ENCODE measurements at places on chromosomes 2 and 18.

DNA sequence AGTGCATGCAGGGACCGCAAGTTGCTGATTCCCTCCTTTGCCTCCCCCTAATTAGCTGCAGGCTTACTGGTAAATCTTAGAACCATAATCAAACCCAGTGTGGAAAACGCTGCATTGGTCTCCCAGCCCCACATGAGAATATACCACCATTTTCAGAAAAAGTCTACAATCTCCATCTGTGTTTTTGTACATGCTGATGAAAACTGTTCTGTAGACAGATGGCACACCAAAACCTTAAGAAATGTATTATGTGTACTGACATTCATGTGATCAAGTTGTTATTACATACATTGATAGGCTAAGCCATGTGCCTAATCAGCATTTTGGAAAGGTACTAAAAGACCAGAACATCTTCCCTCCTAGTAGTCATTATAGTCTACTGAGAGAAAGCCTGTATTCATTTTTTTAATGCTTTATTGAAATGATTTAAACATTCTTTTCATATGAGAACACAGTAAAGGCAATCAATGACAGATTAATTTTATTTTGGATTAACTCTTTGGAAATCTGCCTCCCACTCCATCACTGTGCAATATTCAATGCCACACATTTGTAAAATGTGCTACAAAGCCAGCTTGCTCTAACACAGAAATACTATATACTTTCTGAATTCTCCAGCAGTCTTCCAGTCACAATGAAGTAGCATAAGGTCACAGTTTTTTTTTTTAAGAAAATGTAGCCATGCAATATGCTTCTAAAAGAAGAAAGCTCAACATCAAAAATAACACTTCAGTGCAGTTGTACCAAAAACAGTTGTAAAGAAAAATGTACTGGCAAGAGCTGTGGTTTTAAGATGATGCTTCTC is 1.8 kb upstream of the CRYGA start:
- no peak for DNase-seq

- DNase-seq, result no peak
Measured at GRCh38 chr2:239684996-239685395, 284.2 kb upstream of the HDAC4 start.

DNA sequence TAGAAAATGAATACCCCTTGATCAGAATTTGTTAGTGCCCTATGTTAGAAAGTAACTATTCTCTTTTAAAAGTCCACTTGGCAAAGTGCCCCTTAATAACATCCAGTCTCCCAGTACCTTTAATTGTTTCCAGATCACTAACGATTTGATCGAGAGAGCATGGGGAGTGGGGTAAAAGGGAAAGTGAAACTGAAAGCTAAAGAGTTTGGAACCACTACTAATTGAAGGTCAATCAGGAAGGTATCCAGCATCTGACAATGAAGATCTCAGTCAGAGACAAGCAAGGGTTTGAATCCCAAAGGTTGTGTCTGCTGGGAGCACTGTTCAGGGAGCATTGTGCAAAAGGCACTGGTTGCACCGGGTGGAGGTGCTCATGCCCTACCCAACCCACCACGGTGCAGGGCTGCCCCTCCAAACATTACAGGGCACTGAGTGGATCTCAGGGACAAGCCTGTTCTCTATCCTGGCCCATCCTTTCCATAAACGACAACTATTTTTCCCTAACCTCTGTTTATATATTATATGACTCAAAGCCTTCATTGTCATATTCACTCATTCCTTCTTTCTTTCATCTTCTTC is 14.6 kb upstream of the RIT2 start:
- DNase-seq, result no peak

DNA sequence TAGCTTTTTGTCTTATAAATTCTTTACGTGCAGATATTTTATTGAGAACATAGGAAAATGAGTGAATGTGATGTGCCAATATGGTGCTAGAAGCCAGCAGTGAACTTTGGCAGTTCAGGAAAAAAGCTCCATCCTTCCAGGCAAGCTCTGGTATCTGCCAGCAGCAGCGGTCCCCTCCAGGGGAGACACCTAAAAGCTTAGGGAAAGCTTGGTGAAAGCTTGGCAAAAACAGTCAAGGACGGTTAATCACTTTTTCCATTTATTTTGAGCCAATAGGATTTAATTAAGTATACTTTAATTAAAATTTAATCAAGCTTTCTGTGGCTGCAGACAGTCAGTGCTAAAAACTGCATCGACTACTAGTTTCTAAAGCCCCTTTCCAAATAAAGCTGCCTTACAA is 60.4 kb downstream of the PID1 start:
- no peak for DNase-seq

- no peak for DNase-seq
Measured at GRCh38 chr2:127576433-127577207, 41.1 kb downstream of the MYO7B start.

GRCh38 chr2:179297927-179298326 is 33.3 kb upstream of the SESTD1 start:
- no peak for DNase-seq

DNA sequence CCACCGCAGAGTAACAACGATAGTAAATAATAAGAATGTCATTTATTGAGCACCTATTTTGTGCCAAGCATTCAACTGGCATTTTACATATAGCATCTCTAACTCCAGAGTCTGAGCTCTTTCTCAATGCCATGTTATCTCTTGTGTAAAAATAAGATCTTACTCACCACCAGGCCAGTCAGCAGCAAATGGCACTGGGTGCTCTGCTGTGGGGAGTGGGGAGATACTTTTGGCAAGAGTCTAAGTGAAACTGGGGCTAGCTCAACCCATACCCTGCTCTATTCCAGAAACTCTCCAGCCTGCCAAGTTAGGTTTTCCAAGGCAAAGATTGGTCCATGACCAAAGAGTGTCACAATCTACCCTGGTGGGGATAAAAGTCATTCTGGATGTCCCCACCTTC is 5.0 kb upstream of the SLC4A3 start:
- no peak for DNase-seq

DNA sequence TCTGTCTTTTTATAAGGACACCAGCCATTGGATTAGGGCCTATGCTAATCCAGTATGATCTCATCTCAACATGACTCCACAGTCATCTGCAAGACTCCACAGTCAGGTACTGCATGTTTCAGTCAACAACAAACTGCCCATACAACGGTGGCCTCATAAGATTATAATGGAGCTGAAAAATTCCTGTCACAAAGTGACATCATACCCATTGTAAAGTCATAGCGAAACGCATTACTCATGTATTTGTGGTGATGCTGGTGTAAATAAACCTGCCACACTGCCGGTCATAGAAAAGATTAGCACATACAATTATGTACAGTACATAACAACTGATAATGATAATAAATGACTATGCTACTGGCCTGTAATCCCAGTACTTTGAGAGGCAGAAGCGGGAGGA is 102.2 kb downstream of the TEX51 start:
- DNase-seq, result no peak

DNA sequence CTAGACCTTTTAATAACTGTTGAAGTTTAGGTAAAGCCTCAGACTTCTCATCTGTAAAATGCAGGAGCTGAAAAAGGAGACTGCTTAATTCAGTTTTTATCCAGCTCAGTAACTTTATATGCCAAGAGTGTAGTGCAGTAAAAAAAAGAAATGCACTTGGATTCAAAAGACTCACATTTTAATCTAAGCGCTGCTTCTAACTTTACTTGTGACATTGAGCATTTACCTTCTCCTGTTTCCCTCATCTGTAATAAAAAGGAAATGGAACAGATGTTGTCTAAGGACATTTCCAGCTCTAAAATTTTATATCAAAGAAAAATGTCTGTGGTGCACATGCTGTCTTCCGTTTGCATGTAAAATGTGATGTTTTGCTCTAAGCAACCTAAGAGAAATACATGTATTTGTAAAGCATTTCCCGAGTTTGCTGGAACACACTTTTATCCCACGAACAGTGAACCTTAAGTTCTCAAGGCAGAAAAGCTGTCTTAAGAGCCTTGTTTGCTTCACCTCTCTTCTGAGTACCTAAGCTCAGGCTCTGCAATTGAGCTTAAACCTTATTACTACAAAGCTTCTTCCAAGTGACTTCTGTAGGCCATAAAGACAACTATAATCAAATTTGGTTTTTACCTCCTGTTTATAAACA is 24.2 kb upstream of the TANK start:
- DNase-seq, result no peak

DNA sequence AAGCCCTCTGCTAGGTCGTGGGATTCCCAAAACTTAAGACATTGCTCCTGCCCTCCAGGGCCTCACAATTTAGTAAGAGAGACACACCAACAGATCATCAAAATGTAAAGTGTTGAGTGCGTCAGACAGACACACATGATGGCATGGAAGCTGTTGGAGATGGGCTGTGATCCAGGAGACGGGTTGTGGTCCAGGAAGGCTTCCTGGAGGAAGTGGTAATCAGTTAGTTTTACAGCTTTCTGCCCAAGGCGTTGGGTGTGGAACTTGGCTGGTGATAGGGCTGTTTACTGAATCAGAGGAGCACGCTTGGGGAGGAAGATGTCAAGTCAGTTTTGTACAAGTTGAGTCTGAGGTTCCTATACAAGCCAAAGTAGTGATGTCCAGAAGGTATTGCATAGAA is 24.0 kb upstream of the GLI2 start:
- DNase-seq, result no peak

- no peak for DNase-seq
Measured at GRCh38 chr2:10344105-10345066, 41.7 kb downstream of the HPCAL1 start.

GRCh38 chr2:85215081-85215447 is 81.9 kb downstream of the TCF7L1 start:
- DNase-seq, result no peak

GRCh38 chr2:111117598-111118480 is 2.9 kb upstream of the BCL2L11 start:
- DNase-seq, result no peak

- no peak for DNase-seq
Measured at GRCh38 chr2:54318821-54319220, 62.8 kb upstream of the TSPYL6 start.

DNA sequence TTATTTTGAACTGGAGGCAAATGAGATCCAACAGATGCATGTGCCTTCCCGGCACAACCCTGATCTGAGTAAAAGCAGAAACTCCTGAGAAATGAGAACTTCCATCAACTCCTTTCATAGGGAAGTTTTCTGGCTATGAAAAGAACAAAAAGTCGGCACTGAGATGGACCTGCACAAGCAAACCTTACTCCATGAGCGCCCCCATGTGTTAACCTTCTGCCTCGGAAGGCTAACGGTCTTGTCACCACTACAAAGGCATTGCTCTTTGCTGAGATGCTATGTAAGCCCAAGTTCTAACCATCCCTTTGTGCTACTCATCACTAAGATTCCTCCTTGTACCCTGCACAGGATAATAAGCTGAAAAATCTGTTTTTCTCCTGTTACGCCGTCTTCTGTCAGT is 57.3 kb upstream of the SULT1C3 start:
- DNase-seq, result no peak

GRCh38 chr2:209305746-209306196 is 118.1 kb upstream of the MAP2 start:
- DNase-seq, result no peak

GRCh38 chr18:62499263-62499650 is 23.6 kb upstream of the ZCCHC2 start:
- no peak for DNase-seq

DNA sequence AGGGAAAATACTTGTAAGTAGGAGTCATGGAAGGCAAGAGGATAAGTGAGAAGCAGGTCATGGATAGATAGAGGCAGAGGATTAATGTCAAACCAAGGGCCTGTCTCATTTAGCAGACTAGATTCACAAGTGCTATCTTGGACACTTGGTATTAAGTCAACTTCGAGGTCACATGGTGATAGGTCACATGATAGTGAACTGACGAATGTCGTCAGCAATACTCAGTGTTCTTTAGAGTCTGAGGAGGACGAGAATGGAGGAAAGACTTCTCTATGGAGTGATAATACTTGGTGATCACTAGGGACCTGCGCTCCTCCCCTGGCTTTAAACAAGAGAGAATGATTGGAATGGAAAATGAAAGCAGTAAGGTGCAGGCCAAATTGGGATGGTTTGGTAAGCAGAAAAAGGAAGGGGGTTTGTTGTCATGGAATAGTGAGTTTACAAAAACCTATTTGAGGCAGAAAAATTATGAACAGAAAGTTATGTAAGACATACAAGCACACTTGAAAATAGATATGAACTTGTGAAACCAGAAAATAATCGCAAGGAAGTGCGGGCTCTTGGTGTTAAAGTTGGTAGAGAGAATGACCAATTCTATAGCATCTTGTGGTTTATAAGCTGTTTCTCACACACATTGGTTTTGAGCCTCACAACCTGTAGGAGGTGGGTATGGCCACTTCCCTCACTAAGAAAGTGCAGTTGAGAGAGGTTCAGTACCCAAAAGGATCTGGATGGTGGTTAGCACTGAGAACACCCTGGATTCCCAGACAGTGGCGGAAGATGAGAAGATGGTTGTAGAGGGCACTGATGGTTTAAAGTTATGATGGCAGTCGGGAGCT is 141.5 kb downstream of the WDSUB1 start:
- DNase-seq, result peak; percentile 64

DNA sequence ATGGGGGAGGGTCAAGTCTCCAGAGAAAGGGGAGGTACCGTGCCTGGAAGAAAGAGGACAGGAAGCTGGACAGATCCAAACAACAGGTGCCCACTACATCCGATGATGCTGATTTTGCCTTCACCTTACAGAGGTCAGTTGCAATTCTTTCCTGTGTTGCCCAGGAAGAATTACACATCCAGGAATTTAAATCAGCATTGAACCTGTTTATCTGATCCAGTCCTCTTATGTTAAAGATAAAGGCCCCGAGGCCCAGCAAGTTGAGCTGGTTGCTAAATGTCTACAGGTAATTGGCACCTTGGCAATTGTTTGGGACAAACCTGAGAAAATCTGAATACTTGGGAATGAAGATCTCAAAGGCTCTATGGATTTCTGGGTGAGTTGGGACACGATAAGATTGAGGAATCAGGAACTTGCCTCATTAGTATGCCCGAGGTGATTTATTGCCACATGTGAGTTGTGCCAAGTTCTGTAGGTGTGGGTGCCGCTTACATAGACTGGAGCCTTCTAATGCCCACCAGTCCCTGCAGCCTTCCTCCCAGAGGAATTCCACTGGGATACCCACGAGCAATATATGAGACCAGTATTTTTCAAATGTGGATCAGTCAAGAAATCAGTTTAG is 6.9 kb upstream of the CNNM4 start:
- no peak for DNase-seq

- DNase-seq, result peak; percentile 5
Measured at GRCh38 chr2:135600915-135601314, 69.6 kb downstream of the R3HDM1 start.

DNA sequence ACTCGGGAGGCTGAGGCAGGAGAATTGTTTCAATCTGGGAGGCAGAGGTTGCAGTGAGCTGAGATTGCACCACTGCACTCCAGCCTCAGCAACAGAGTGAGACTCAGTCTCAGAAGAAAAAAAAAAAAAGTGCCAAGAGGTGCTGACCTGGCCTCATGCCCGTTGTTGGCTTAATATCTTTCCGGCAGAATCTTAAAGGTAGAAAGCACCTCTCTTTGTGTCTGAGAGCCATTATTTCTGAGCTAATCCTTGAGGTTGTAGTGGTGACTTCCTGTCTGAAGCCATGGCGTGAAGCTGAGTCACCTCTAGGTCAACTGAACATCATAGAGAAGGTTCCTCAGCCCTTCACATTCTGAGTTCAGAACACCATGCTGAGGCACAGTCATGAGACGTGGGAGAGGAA is 60.4 kb downstream of the WDSUB1 start:
- no peak for DNase-seq

Measured in CD8-positive, alpha-beta memory T cell (primary cell).